H9 (cell line): ENCODE measurements at places on chromosomes 1 and 21. TPM values are rescaled to one million over a fixed set of nuclear protein-coding genes. Genes with fewer than 3 reads are reported as not detected.
A peak's percentile ranks its signal among the peaks of the same experiment; 100 is the strongest.

GRCh38 chr1:157551694-157552693 lies at the start of gene FCRL5:
Gene FCRL5 (minus strand): TSS chr1:157552515. CDS start chr1:157552362, 153 bp downstream.
- no peaks in the 10 kb centered on the region for H3K36me3 ChIP-seq
- no peak within 1 kb of the TSS for H3K27ac ChIP-seq
- H3K4me3 ChIP-seq = no peak within 1 kb of the TSS
- H3K27me3 ChIP-seq = no peaks in the 10 kb centered on the region
- DNase-seq = no peak

- H3K27me3 ChIP-seq = no peaks in the 10 kb centered on the region
- H3K27ac ChIP-seq = no peak overlapping the region
- peaks cover 48% of the 10 kb centered on the region for H3K36me3 ChIP-seq
- H3K4me1 ChIP-seq = no peaks in the 10 kb centered on the region
Measured at GRCh38 chr1:11918799-11919519, 7.3 kb downstream of the KIAA2013 start.

GRCh38 chr21:36322083-36322424 lies 2.1 kb downstream of the MORC3 start:
- no peak overlapping the region for H3K27ac ChIP-seq
- H3K27me3 ChIP-seq = no peaks in the 10 kb centered on the region
- H3K4me1 ChIP-seq = 0 out of 2 replicates have a peak, but pooled peaks cover 3% of the 10 kb centered on the region
- H3K36me3 ChIP-seq = peaks cover 19% of the 10 kb centered on the region

- H3K4me1 ChIP-seq = no peaks in the 10 kb centered on the region
- no peaks in the 10 kb centered on the region for H3K27me3 ChIP-seq
- no peak overlapping the region for H3K4me3 ChIP-seq
- H3K27ac ChIP-seq = no peak overlapping the region
Measured at GRCh38 chr1:179708434-179709195, 34.5 kb upstream of the FAM163A start.

DNA sequence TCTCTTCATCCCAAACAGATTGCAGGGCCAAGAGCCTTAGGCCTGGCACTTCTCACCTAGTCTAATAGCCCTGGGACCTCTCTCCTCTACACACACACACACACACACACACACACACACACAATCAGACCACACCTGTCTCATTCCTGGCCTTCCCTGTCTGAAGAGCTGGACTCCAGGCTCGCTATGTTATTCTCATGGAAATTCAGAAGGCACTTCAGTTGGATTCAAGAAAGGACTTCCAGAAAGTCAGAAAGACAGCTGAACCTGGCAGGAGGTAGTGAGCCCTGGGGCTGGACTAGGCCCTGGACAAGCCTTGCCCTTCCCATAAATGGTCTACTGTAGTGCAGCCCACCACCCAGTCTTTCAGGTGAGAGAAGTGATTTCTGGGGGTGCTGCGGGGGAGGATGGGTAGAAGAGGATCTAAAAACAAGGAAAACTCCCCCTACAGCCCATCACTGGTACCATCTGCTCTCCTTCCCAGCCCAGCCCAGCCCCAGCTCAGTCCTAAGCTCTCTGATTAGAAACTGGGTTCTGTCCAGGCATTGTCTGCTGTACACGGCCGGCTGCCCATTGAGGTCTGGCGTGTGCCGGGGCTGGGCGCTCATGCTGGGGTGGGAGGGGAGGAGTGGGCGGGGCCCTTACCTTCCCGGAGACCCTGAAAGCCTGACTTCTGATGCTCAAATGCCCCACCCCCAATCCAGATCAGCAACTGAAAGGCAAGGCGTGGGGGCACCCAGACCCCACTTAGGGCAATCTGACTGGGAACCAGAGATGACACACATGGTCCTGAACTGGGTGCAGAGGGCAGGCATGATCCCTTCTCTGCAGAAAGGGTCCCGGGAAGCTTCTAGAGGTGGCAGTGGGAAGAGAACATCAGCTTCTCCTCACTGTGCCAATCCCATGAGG lies 2.5 kb downstream of the KIF21B start:
- H3K4me3 ChIP-seq = no peak overlapping the region; the same call in 1 of the 2 replicates
- no peaks in the 10 kb centered on the region for H3K36me3 ChIP-seq
- peak; percentile 64 for DNase-seq
- no peaks in the 10 kb centered on the region for H3K27me3 ChIP-seq
- no peak overlapping the region for H3K27ac ChIP-seq
- peaks cover 18% of the 10 kb centered on the region for H3K4me1 ChIP-seq

DNA sequence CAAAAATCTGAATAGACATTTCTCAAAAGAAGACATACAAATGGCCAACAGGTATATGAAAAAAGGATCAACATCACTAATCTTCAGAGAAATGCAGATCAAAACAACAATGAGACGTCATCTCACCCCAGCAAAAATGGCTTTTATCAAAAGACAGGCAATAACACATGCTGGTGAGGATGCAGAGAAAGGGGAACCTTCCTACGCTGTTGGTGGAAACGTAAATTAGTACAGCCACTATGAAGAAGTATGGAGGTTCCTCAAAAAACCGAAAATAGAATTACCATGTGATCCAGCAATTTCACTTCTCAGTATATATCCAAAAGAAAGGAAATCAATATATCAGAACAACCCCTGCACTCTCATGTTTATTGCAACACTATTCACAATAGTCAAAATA lies 65.1 kb upstream of the ATP1B1 start:
- no peaks in the 10 kb centered on the region for H3K4me1 ChIP-seq
- no peaks in the 10 kb centered on the region for H3K27me3 ChIP-seq
- no peak overlapping the region for H3K4me3 ChIP-seq
- H3K36me3 ChIP-seq = no peaks in the 10 kb centered on the region
- DNase-seq = no peak

DNA sequence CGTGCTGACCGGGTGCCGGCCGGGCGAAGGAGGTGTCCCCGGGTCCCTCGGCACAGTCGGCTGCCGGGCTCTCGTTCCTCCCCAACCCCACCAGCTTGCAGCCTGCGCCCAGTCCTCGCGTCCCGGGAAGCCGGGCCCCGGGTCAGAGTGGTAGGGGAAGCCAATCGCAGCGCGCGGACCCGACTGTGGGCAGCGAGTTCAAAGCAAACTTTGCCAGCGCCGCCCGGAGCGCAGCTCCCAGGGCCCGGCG lies 328 bp downstream of the MYCL start:
- peaks cover 12% of the 10 kb centered on the region; the same call in 1 of the 2 replicates for H3K4me1 ChIP-seq
- no peak overlapping the region for H3K27ac ChIP-seq
- H3K36me3 ChIP-seq = peaks cover 7% of the 10 kb centered on the region
- H3K4me3 ChIP-seq = peak overlapping the region; percentile 93; the same call in 2 of the 3 replicates
- peaks cover 4% of the 10 kb centered on the region; the same call in 1 of the 2 replicates for H3K27me3 ChIP-seq

GRCh38 chr1:86085741-86086409 lies 70.7 kb downstream of the COL24A1 start:
- H3K4me3 ChIP-seq = no peak overlapping the region
- no peaks in the 10 kb centered on the region for H3K27me3 ChIP-seq
- no peaks in the 10 kb centered on the region for H3K36me3 ChIP-seq
- H3K4me1 ChIP-seq = no peaks in the 10 kb centered on the region
- no peak for DNase-seq
- no peak overlapping the region for H3K27ac ChIP-seq

- no peak for DNase-seq
- peak overlapping the region; percentile 13; the same call in 1 of the 3 replicates for H3K4me3 ChIP-seq
- H3K4me1 ChIP-seq = peaks cover 6% of the 10 kb centered on the region; the same call in 1 of the 2 replicates
- no peaks in the 10 kb centered on the region for H3K36me3 ChIP-seq
- H3K27ac ChIP-seq = no peak overlapping the region
Measured at GRCh38 chr1:219825355-219825754, 103.0 kb downstream of the SLC30A10 start.

ZNF648 gene
- total RNA-seq = 1.1 and 1.4 TPM in 2 replicates

B3GALT2 gene
- total RNA-seq = not detected in 2 replicates

GREM2 gene
- not detected in 2 replicates for total RNA-seq
